OCI-LY7 (cell line): ENCODE measurements at places on chromosomes 2 and 18.
A peak's percentile ranks its signal among the peaks of the same experiment; 100 is the strongest.

DNA sequence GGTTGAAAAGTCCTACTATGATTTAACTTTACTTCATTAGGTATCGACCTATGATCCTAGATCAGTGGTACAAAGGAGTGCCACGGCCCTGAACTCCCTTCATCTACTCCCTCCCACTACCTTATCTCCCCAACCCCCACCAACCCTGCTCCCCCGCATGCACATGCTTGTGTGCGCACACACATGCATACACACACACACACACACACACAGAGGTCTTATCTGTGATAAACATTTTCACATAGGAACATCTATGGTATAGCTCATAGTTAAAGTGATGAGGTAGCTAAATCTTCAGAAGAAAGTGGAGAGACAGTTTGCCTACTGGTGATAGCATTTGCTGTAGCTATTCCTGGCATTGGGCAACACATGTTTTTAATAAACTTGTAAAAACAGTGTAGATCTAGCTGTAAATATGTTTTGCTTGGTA lies 471.3 kb downstream of the ZEB2 start:
- no peak for DNase-seq

DNA sequence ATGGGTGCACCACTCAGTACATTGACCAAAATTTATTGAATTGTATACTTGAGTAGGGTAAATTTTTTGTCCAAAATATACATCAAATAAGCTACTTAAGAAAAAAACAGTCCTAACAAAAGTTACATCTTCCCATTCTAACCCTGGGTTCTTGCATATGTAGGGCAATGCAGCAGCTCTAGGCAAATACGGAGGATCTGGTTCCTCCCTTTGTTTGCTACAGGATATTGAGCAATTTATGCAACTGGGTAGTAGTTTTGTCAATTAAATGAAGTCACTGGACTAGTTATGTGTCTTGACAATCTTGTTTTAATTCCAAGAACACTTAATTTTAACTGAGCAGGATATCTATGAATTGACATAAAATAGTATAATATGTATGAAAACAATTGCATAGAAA lies 1507.2 kb upstream of the PIK3C3 start:
- DNase-seq = no peak

DNA sequence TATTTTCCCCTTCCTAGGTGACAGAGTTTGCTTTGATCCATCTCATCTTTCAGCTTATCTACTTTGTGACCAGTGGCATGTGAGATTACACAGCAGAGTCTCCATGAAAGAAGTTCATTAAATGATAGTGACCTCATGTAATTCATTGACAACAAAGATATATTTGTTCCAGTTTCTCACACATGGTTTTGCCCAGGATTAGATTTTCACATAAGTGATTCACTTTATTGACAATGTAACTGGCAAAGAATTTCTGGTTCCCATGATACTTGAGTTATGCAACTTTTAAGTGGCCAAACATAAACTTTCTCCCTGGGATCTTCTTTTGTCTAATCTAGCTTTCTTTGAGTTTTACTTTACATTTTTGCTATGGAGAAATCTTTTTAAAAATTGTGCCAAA lies 50.0 kb downstream of the MC4R start:
- no peak for DNase-seq

DNA sequence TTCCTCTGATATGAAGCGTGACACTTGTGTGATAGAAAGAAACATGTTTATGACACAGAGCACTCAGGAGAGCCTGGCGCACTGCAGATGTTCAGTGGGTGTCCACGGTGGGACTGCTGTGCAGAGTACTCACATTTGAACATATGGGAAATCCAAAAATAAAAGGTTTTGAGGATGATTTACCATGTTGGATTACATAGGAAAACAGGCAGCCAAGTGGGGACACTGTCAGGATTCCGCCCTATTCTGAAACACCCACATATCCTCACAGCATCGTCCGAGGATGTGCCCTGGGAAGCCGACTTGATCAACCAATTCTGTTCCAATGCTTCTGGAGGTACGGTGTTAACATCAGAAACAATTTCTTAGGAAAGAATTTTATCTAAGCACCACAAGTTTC lies 263.7 kb downstream of the TGIF1 start:
- no peak for DNase-seq

- DNase-seq = no peak
Measured at GRCh38 chr2:135218426-135218825, 166.3 kb downstream of the RAB3GAP1 start.

DNA sequence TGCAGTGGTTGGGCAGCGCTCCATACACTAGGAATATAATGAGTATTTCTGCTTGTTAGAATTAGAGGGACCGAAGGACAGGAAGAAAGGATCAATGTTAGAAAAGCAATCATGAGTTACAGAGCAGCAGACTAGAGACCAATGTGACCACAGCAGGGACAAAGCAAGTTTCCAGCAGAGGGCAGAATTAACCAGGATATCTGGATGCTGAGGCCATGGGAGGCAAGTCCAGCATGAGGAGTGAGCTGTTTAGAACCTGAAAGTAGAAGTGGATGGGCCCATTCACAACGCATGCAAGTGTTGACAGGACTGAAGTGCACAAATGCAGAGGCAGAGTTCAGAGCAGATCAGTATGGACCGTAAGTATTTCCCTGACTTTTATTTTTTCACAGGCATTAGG lies 910.4 kb upstream of the GYPC start:
- DNase-seq = peak; percentile 1

DNA sequence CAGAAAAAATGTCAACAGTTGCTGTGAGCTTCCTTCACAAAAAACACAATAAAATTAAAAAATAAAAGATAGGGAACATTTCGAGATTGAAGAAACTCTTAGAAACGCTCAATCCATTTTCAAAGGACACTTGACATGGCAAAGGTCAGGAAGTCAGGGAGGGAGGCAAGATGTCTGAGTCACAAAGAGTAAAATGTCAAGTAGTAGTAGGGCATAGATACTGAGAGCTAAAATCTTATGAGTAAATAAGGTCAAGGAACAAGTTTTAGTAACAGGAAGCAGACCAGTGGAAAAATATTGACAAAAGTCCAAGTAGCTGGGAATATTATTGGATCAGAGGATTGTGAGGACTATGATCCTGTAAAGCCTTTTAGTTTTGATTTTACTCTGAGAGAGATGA lies 495.6 kb downstream of the TMX3 start:
- no peak for DNase-seq

DNA sequence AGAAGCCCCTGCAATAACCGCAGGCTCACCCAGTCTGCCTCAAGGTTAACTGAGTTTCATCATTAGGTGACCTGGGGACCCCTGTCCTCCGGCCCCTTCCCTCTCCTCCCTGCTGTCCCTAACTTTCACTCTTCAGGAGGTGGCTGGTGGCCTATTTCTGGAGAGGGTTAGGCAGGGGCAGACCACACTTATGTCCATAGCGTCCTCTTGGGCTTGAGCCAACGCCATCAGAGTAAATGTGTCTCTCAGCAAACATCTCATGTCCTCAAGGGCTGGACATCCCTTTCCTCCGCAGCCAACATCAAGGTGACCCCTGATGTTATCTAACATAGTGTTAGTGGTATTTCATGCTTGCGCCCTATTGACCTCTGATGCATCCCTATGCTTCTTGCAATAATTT lies 114.8 kb downstream of the BCL11A start:
- DNase-seq = no peak

GRCh38 chr2:119267604-119268003 lies 44.0 kb downstream of the STEAP3 start:
- no peak for DNase-seq

DNA sequence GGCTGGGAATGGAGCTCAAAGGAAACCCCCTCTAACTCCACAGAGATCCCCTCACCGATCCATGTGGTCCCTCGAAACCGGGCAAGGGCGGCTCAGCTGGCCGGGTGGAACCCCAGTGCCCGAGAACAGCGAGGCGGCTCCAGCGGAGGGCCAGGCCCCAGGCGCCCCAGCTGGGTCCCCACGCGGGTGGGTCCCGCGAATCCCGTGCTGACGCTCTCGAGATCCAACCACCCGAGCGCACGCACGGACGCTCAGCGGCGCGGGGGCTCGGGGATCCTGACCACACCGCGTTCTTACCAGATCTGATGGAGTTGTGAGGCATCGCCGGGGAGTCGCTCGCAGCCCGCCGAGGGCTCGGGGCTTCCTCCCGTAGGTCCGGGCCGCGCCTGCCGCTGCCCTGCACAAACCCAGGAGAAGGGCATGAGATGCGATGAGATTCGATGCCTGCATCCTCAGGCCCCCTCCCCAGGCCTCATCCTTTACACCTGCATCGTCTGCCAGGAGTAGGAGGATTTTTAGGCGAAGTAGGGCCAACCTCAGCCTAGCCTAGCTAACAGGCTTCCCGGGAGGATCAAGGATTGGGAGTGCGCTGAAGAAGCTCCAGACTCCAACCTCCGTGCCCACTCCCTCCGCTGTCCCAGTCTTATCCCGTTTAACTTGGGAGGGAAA lies 514 bp downstream of the PAX8 start:
- DNase-seq = no peak

- no peak for DNase-seq
Measured at GRCh38 chr2:78757640-78758039, 267.9 kb upstream of the REG3G start.

- no peak for DNase-seq
Measured at GRCh38 chr2:168939061-168939460, 38.0 kb downstream of the G6PC2 start.

DNA sequence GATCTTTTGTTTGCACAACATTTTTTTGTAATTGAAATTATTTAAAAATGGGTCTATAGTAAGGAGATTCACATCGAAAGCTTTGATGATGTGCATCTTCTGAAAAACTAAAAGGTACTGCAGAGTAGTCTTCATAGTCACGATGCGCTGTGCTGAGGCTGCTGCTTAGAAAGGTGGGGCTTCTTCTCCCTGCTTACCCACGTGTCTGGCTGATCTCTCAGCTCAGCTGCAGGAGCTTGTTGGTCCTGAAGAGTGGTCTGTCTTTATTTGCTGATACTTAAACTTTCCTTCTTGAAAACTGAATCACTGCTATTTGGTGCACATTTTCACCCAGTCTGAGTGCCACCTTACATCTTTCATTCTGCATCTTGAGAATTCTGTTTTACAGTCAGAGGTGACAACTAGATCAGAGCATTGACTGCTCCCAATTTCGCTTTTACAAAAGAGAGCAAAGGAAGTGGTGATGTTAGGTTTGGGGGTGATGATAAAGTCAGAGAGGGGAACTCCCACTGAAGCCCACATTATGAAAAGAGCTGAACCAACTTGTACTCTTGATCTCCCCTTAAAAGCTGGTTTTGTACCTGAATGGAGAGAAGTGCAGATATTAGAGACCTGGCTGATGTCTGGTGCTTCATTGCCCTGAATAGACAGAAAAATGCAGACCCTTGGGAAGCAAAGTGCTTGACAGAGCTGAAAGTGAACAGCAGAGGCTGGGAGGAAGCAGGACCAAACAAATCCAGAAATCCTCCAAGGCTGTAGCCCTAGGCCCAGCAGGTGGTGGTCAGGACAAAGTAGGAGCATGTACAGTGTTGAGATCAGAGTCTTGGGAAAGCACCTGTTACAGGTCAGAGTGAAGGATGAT lies 984.5 kb downstream of the TSN start:
- DNase-seq = no peak

GRCh38 chr18:27996801-27997272 lies 180.1 kb downstream of the CDH2 start:
- no peak for DNase-seq

DNA sequence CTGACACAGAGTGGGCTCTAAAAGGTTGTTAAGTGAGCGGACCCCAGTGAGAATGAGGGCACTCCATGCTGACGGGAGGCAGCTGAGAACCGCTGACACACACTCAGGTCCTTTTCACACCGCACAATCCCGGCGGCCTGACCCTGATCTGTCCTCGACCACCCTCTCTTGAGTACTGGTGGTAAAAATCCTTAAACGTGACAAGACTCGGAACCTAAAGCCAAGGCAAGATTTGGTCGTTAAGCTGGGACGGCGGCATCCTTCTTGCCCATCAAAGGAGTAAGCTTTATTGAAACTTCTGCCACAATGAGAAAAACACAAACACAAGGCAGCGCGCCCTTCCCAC lies 569 bp downstream of the TMX3 start:
- DNase-seq = peak; percentile 3

- DNase-seq = peak; percentile 83
Measured at GRCh38 chr2:226905718-226906117, 69.9 kb downstream of the RHBDD1 start.

GRCh38 chr2:29001806-29002205 lies 20.7 kb downstream of the TOGARAM2 start:
- no peak for DNase-seq

- no peak for DNase-seq
Measured at GRCh38 chr2:237221443-237221842, 135.8 kb downstream of the COPS8 start.

- no peak for DNase-seq
Measured at GRCh38 chr2:176746411-176746810, 466.2 kb upstream of the HNRNPA3 start.

DNA sequence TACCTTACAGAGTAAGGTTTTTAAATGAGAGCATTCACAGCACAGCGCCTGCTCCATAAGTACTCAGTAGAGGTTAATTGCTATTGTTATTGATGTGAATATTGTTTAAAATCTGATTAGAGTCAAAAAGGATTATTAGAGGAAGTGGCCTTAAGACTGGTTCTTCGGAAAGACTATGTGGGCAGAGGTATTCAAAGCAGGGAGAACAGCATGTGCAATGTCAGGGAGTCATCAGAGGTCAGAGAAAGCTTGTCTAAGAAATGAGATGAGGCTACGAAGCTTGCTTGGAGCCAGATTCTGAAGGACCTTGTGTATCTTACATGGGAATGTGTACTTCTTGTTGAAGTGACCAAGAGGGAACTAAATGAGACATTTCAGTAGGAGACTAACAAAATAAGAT lies 49.8 kb downstream of the PMS1 start:
- DNase-seq = no peak

DNA sequence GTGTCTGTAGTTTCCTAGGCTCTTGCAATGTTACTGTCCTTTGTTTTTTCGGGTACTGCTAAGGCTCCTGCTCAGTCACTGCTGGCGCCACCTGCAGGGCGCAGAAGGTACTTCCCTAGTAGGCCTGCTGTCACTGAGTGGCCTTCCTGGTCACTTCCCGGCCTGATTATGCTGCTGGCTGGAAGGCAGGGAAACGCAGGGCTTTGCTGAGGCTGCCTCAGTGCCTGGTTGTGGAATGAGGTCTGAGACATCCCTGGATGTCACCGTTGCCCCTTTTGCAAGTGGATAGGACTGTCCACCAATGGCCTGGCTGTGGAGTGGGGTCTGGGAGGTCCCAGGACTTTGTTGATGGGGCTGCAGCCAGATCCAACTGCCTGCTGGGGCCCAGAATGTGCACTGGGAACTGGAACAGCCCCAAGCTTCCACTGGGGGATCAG lies 13.1 kb downstream of the DAW1 start:
- peak; percentile 48 for DNase-seq

DNA sequence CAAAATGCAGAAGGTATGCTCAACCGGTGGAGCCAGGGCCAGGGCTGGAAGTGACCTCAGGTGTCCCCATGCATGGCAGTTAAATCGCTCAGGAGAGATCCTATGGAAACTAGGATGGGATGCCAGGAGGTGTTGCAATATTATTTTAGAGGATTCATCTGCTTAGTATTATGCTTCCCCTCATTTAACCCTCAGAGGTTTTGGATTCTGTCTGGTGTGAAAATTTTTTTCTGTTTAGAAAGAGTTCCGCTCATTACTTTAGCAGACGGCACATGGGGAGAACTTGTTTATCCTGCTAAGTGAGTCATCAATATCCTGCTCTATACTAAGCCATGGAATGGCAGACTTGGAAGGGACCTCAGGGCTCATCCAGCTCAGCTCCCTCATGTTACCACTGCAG lies 42.5 kb downstream of the TRIB2 start:
- DNase-seq = no peak

GRCh38 chr18:56273541-56274219 lies 364.7 kb downstream of the TXNL1 start:
- no peak for DNase-seq

GRCh38 chr2:179139506-179139905 lies 89.6 kb upstream of the CCDC141 start:
- DNase-seq = no peak
